ENCODE measurements at places on chromosomes 5 and 9.

- DNase-seq, result no peak
These were observed 7.3 kb downstream of the QSOX2 start for GRCh38 chr9:136238342-136238732.

DNA sequence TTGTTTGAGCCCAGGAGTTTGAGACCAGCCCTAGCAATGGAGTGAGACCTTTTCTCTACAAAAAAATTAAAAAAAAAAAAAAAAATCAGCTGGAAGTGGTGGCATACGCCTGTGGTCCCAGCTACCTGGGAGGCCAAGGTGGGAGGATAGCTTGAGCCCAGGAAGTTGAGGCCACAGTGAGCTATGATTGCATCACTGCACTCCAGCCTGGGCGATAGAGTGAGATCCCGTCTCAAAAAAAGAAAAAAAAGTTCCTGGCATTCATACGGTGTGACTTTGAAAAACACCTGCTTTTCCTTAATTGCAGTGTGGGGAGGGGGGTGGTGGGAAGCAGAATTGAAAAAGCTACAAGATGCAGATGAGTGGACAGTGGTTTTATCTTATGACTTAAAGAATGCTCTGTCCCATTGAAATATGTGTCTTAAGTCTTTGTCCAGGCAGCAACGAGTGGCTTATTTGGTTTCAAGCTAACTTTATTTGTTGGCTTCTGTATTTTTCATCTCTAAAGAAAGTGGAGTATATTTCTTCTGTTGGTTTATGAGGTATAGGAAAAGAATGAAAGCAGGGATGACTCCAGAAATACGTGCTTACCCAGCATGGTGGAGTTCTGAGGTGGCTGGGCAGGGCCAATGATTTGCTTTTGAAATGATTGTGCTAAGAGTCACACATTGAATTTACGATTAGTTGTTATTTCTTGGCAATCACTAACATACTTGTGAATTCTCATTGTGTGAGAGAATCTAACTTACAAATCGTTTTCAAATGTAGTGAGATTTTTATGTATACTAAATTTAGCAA is 27.8 kb downstream of the ROPN1L start:
- peak; percentile 75 for DNase-seq

- DNase-seq, result no peak
These were observed 3.1 kb downstream of the TMED9 start for GRCh38 chr5:177595026-177595585.

DNA sequence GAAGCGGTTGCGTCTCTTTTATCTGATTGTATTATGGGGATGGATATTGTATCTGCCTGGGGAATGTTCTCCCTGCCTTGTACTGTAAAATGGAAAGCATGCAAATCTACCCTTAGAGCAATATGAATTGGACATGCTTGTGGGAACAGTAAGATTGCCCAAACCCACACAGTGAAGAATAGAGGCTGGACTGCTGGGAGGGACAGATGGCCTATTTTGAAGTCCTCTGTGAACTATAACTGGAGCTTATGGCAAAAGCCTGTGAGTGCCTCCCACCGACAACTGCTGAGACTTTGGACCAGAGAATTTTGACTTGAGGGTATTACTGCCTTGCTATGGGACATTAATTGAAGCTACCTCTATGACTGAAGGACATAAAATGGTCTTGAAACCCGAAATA is 168.9 kb downstream of the ERCC6L2 start:
- DNase-seq, result no peak

DNA sequence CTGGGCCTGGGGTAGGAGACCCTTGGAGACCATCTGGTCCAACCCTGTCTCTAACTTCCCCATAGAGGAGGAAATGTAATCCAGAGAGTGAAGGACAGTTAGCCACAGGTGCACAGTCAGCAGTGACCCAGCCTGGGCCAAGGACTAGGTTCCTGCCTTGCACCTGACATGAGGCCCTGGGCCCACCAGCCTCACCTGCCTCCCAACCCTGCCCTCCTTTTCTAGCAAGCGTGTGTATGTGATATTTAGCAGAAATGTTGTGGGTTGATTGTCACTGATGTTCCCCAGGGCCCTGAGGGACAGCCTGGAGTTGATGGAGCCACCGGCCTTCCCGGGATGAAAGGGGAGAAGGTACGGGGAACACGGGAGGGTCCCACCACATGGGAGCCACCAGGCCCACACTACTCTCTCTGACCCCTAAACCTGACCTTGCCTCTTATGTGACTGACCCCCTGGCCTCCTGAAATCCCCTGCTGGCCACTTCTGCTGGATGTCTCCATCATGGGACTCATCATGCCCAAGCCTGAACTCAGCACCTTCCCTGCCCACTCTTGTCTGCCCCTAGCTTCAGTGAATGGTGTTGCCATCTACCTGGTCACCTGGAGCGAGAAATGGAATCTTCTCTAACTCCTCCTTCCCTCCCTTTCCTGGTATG is 79.2 kb upstream of the TGFBR1 start:
- DNase-seq, result no peak

DNA sequence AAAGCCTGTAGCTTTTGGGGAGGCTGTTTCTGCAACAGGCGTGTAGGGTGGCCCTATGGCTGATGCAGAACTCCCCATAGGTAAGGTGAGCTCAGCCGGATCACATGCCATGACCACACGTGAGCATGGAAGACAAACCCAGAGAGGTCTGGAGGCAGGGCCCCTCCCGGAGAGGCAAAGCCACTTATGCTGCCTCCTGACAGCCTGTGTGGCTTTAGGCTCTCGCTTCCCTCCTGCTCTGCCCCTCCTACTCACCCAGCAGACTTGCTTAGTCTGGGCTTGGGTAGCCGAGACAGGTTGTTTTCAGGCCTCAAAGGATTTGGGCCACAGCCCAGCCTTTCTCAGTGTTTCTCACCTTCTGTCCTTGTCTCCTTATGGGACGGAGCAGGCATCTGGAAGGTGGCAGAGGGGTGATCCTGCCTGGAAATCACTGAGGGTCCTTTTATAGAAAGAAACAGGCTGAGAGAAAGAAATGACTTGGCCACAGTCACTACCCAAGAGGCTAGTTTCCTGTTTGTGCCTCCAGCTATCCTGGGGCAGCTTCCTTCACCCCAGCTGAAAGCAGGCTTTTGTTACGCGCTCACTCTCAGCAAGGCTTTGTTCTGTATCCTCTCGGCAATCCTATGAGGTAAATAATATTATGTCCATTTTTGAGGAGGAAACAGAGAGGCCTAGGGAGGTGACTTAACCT is 89.9 kb downstream of the DAB2IP start:
- DNase-seq, result no peak

GRCh38 chr5:95251185-95251584 is 33.7 kb downstream of the MCTP1 start:
- no peak for DNase-seq

- no peak for DNase-seq
These were observed 221.0 kb downstream of the DCP2 start for GRCh38 chr5:113197456-113198200.
